Foreskin keratinocyte (primary cell): ENCODE measurements at places on chromosomes 2 and 18. TPM values are rescaled to one million over a fixed set of nuclear protein-coding genes. Genes with fewer than 3 reads are reported as not detected.

PROC gene
- total RNA-seq, result 0.32 and 0.82 TPM in 2 replicates

QPCT gene
- 5.9 and 6.6 TPM in 2 replicates for total RNA-seq

GAREM2 gene
- total RNA-seq, result 0.21 and 0.27 TPM in 2 replicates

IL36A gene
- total RNA-seq, result not detected in 2 replicates

SERPINB2 gene
- total RNA-seq, result 129 and 205 TPM in 2 replicates

OXER1 gene
- 0.07 TPM in 1 of 2 replicates, not detected in the other for total RNA-seq

SCG2 gene
- total RNA-seq, result 0.14 TPM in 1 of 2 replicates, not detected in the other

CRYGD gene
- total RNA-seq, result not detected in 2 replicates

TBR1 gene
- not detected in 2 replicates for total RNA-seq

CFAP65 gene
- not detected in 2 replicates for total RNA-seq

ADAM23 gene
- total RNA-seq, result 0.28 and 0.31 TPM in 2 replicates
